ENCODE measurements at places on chromosomes 3 and 15.

- no peak for DNase-seq
These were observed 61.4 kb downstream of the CHRNA7 start for GRCh38 chr15:32091505-32092380.

DNA sequence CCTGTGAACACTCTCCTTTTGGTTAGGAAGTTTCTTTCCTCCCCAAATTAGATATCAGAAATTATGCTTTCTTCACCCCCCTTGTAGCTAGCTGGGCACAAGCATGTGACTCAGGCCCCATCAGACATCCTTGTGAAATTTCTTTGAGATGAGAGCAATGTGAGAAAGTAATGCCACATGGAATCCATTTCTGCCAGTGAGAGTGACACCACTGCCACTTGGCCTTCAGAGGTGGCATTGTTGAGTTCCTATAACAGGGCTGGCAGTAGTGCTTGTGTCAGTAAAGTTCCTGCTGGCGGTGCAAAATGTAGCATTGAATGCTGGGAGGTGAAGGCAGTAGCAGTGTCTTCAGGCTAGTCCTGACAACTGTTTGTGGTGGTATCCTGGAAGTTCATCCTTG is 80.7 kb upstream of the ZNF280D start:
- DNase-seq, result no peak

GRCh38 chr3:134823679-134824078 is 28.6 kb downstream of the EPHB1 start:
- no peak for DNase-seq

- DNase-seq, result peak; percentile 94
These were observed 16.0 kb downstream of the TNK2 start for GRCh38 chr3:195892105-195893043.

GRCh38 chr15:66707310-66708082 is 5.5 kb downstream of the SMAD6 start:
- DNase-seq, result no peak

DNA sequence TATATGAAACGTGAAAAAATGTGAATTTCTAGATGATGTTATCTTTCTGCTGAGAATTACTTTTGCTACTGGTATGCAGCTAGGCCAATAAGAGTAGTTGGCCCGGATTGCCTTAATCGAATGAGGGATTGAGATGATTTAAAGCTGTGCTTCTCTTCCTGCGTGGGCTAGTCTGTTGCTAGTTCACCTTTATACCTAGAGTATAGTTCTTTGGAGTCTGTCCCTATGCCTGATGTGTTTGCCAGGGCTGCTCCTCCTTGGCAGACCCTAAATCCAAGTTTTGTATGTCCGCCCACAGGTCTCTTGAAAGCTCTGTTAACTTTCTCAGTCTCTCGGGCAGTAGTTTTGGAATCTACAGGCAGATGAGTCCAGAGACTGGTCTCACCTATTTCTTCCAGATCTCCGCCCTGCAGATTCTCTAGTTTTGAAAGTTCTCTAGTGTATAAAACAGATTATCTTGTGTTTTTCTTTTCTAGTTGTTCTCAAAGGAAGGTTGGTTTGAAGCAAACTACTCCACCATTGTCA is 64.9 kb downstream of the MEF2A start:
- DNase-seq, result no peak

GRCh38 chr3:134212967-134213665 is 37.5 kb downstream of the RYK start:
- DNase-seq, result peak; percentile 71
